Endodermal cell (in vitro differentiated cells): ENCODE measurements at places on chromosomes 12 and 14.

DNA sequence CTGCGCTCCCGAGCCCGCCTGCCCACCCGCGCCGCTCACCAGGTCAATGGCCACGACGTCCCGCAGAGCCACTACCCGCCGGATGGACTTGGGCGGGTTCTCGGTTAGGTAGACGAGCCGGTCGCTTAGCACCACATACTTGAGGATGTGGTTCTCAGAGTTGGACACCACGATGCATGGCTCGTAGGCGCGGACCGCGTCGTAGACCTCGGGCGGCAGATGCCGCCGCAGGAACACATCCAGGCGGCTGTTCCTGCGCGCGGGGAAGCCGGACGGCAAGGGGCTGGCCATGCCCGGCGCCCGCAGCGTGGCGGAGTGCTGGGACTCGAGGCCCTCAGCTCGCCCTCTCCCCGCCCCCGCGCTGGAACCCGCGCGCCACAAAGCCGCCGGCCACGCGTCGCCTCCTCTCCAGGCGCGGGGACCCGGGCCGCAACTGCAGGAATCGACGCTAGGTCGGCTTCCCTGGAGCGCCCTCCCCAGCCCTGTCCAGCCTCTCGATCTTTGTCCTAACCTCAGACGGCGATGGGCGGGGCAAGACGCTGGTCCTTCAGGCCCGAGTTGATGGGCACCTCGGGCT, at the start of gene C12orf56:
Gene C12orf56, minus strand, starts transcription at position 484 of the 577 bp plus-strand sequence. Its CDS starts 193 bp downstream, at position 291.
- peak; percentile 85 for DNase-seq

DNA sequence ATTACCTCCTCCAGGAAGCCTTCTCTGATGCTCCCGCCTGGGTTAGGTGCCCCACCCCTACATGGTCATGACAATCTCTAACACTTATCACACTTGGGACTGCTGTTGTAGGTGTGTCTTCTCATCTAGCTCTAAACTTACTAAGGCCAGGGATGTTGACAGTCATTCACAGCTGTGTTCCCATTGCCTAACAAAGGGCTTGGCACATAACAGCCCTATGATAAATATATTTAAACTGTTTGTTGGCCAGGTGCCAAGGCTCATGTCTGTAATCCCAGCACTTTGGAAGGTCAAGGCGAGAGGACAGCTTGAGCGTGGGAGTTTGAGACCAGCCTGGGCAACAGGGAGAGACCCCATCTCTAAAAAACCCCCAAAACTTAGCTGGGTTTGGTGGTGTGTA, 98.8 kb upstream of the RGS6 start:
- no peak for DNase-seq

GRCh38 chr14:104856869-104857860, 7.9 kb upstream of the CEP170B start:
- peak; percentile 88 for DNase-seq

- DNase-seq: no peak
These were observed 788 bp upstream of the ASIC1 start for GRCh38 chr12:50056639-50056976.
